ENCODE measurements at places on chromosomes 2 and 18. TPM values are rescaled to one million over a fixed set of nuclear protein-coding genes. Genes with fewer than 3 reads are reported as not detected.
A peak's percentile ranks its signal among the peaks of the same experiment; 100 is the strongest.

GRCh38 chr2:218392891-218393462, 6.7 kb upstream of the CTDSP1 start:
- no peak for DNase-seq

- DNase-seq = no peak
Observed at GRCh38 chr2:28336264-28336980, 56.2 kb upstream of the FOSL2 start.

GRCh38 chr2:232723027-232723426, 25.9 kb downstream of the GIGYF2 start:
- no peak for DNase-seq

GRCh38 chr2:230909841-230910545, 15.0 kb downstream of the GPR55 start:
- DNase-seq = no peak

DNA sequence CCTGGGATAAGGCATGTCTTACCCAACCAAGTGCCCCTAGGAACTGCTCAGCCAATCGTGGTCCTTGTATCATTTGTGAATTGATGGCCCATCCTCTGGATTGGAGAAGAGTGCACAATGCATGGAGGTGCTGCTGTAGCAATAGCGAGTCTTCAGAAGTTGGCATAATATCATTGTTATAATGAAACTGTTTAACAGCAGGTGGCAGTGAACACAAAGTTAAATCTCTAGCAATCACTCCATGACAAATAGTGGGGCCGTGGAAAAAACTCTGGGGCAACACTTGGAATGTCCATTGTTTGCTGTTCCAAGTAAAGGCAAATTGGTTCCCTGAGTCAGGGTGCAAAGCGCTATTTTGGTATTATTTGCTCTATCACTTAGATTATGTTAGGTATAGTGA, 11.4 kb downstream of the REG1A start:
- DNase-seq = no peak

GRCh38 chr2:15954761-15955160, 14.4 kb downstream of the MYCN start:
- no peak for DNase-seq

DNA sequence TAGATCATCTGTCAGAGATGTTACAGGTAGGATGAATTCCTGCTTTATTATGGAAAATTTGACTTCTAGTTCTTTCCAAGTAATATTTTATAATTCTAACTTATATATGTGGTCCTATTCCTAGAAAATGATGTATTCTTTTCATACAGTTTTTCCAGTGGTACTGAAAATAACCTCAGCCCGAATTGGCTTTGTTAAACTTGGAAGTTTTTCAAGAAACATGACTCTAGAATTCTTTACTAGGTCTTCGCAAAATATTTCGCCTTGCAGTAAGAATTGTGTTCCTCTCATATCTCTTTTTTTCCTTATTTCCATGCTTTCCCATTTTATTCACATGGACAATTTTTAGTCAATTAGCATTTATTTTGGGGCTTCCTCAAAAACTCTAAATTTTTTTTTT, 60.5 kb downstream of the BMPR2 start:
- no peak for DNase-seq

DNA sequence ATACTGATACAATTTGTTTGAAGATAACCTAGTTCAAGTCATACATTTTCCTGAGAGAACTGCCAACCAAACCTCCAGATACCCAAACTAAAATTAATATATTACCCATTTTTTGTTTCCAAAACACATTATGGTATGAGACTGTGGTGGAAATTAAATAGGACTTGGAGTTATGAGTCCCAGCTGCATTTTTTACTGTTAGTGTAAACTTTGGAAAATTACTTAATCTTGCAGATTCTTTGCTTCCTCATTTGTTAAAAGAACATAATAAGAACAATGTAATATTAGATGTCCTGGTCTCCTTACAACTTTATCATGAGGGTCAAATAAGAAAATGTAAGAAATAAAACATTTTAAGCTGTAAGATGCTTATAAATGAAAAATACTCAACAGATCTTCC, 98.2 kb upstream of the TRIB2 start:
- DNase-seq = no peak

- DNase-seq = no peak
Observed at GRCh38 chr2:31192851-31193392, 24.4 kb downstream of the CAPN14 start.

- no peak for DNase-seq
Observed at GRCh38 chr2:228339525-228339924, 158.0 kb upstream of the SPHKAP start.

DNA sequence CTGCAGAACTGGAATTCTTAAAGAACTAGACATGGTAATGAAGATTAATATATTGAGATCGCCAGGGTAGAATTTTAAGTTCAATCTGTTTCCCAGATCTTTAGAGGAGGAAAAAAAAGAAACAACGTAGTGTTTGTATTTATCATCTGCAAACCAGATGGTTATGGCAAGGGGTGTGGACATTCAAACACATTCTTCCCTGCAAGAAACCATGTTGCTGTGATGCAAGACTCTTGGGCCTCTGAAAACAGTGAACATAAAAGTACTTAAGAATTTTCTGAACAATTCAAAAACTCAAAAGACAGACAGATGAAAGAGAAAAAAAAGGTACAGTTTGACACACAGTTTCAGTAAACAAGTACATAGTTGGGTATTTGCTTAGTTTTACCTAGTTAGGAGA, 35.6 kb downstream of the COL5A2 start:
- DNase-seq = no peak

DNA sequence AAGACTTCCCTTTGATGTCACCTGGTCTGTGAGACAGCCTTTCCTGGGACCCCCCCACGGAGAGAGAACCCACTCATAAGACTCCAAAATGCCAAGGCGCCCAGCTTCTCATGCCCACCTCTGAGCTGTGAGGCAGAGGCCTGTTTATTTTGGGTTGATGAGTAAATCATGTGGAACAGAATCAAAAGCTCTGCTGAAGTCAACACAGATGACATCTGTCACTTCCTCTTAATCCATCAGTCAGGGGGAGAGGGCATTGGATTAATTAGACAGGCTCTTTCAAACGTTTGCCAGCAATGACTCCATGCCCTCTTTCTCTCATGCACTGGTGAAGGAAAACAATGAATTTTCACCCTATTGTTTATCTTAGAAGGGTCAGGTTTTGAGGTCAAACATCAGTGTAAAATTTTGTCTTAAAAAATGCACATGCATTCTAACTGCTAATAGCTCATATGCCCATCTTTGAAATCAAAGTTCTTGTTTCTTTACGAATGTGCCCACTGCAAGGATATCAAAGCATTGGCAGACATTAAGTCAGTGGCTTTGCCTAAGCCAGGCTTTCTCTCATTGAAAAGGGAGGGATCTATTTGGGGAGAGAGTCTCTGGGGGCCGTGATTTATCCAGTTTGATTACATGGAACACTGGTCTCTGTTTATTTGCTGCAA, 184.1 kb downstream of the ACKR3 start:
- DNase-seq = no peak

- no peak for DNase-seq
Observed at GRCh38 chr2:144111437-144111836, 408.5 kb downstream of the ZEB2 start.

- DNase-seq = no peak
Observed at GRCh38 chr2:235047171-235048160, 95.6 kb downstream of the SH3BP4 start.

GRCh38 chr2:215613280-215613679, 177.4 kb upstream of the FN1 start:
- no peak for DNase-seq

DNA sequence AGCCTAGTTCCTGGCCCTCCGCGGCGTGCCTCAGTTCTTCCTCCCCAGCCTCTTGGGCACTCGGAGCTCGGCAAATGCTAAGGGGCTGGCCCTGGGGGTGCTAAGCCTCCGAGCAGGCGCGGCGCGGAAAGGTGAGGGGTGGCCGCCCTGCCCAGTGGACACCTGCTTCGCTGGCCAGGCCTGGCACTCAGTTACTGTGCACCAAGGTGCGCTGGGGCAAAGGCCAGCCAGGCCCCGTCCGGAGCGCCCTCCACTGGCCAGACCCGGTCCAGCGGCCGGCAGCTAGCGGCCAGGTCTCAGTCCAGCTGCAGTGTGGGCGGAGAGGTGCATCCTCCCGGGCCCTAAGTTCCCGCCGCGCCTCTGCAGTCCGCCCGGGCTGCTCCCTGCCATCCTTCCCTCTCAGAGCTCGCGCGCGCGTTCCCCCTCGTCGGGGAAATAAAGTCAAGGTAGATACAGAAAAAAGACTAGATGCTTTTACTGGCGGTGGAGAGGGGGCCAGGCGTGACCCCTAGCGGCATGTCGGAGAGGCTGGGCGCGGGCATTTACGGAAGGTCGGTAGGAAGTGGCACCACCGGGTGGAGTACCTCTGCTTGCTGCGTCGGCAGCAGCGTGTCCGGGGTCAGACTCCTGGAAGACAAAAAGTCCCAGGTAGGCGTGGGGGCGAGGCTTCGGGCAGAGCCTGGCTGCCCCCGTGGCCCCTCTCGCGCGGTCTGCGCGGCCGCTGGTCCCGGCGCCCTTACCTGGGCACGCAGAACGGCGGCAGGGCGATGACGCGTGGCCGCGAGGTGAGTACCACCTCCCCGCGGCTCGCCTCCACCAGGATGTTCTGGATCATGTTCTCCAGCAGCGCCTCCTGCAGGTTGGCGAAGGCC, 9.4 kb upstream of the CRYBA2 start:
- no peak for DNase-seq

GRCh38 chr2:26463244-26464192, 14.4 kb downstream of the OTOF start:
- DNase-seq = no peak

- DNase-seq = peak; percentile 50
Observed at GRCh38 chr2:147910990-147911473, 66.2 kb downstream of the ACVR2A start.

GRCh38 chr2:217599906-217600305, 402.9 kb downstream of the TNS1 start:
- no peak for DNase-seq

DNA sequence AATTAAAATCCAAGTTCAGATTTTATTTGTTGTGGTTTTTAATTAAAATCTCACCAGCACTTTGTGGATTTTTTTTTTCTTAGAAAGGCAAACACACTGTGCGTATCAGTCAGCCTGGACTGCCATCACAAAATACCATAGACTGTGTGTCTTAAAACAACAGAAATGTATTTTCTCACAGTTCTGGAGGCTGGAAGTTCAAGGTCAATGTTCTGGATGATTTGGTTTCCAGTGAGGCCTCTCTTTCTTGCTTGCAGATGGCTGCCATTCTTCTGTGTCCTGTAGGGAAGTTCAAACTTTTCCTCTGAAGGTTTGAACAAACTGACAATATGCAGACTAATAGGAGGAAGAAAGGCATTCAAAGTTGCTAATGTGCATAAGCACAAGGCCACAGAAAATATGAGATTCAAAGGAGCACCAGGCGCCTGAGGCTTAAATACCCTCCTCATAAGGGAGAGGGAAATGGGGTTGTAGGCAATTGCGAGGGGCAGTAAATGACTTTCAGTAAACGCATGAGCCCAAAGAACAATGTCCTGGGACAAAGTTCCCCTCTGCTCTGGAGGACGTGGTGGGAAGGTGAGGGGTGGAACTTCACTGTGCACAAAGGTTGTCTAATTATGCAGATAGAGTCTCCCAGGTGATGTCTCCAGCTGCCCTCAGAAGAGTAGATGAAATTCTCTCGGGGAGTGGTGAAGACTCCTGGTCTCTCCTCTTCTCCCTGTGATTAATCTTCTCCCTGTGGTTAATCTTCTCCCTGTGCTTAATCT, 26.5 kb upstream of the KCNF1 start:
- DNase-seq = no peak

- no peak for DNase-seq
Observed at GRCh38 chr2:240021488-240022104, 3.5 kb downstream of the NDUFA10 start.

DNA sequence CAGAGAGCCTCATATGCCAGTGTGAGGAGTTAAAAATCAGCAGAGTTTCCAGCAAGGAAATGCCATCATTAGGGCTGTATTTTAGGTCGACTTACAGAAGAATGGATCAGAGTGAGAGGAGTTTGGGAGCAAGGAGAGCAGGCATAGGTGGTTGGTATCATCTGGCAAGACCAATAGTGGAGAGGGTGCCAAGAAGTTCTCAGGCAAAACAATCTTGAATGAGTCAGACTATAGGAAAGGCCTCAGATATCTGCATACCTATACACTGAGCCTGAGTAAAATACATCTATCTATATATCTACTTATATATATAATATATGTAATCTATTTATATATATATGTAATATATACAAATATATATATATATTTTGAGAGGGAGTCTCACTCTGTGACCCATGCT, 57.3 kb downstream of the TMEFF2 start:
- DNase-seq = no peak

GRCh38 chr2:44884231-44884630, 57.3 kb upstream of the SIX3 start:
- no peak for DNase-seq

TMEM247 gene
- polyA plus RNA-seq = not detected

INSIG2 gene
- polyA plus RNA-seq = 33.1 TPM

GREB1 gene
- polyA plus RNA-seq = 10.8 TPM

NDC80 gene
- 24.5 TPM for polyA plus RNA-seq

NTSR2 gene
- polyA plus RNA-seq = not detected

PFN4 gene
- 2.5 TPM for polyA plus RNA-seq

CLEC4F gene
- not detected for polyA plus RNA-seq

SLC30A3 gene
- polyA plus RNA-seq = 4.4 TPM

TLX2 gene
- 0.06 TPM for polyA plus RNA-seq

CROCC2 gene
- polyA plus RNA-seq = not detected

ATG16L1 gene
- 22.2 TPM for polyA plus RNA-seq

BOD1L2 gene
- polyA plus RNA-seq = not detected

HJURP gene
- 24.1 TPM for polyA plus RNA-seq

GKN1 gene
- polyA plus RNA-seq = not detected

KCNS3 gene
- polyA plus RNA-seq = 11.8 TPM

MYO5B gene
- polyA plus RNA-seq = 29.3 TPM

PTGR3 gene
- polyA plus RNA-seq = 44.5 TPM

SCRN3 gene
- 34.4 TPM for polyA plus RNA-seq

All from right renal cortex interstitium (tissue), 3 donors.